ENCODE measurements at places on chromosomes 3 and 15. TPM values are rescaled to one million over a fixed set of nuclear protein-coding genes. Genes with fewer than 3 reads are reported as not detected.

The IL17RE gene
- 0.29 TPM for total RNA-seq

The IL5RA gene
- not detected for total RNA-seq

The PIGBOS1 gene
- 10.0 TPM for total RNA-seq

The SYNPR gene
- not detected for total RNA-seq

The CERS3 gene
- total RNA-seq = not detected

Data from thoracic aorta endothelial cell (primary cell).